ENCODE measurements at places on chromosomes 3 and 15.

GRCh38 chr15:77474310-77474988 is 53.8 kb downstream of the HMG20A start:
- DNase-seq = no peak

- no peak for DNase-seq
Observed at GRCh38 chr3:149058602-149059001, 27.7 kb downstream of the HLTF start.

GRCh38 chr3:191327526-191327925 is 1.7 kb upstream of the CCDC50 start:
- no peak for DNase-seq

- DNase-seq = no peak
Observed at GRCh38 chr3:136891934-136892855, 30.2 kb downstream of the NCK1 start.

GRCh38 chr3:140068494-140069017 is 133.6 kb downstream of the CLSTN2 start:
- no peak for DNase-seq

DNA sequence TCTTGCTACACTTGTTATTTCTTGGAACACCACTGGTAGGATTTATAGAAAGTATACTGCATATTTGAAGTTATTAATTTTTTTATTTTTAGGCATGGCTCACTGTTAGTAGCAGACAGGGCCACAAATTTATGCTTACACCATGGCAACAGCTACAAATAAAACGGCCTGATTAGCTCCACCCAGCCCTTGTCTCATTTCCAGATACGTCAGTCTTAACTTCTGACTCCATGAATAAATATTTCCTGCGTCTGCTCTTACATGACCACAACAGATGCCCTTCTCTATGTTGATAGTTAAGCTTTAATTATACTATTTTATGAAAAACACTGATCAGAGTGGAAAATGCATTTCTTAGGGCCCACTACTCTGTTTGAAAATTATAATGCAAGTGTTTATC is 62.3 kb upstream of the CPOX start:
- DNase-seq = no peak

- DNase-seq = no peak
Observed at GRCh38 chr15:62958528-62959363, 83.8 kb upstream of the TPM1 start.

- no peak for DNase-seq
Observed at GRCh38 chr3:194105292-194105691, 30.7 kb upstream of the HES1 start.

DNA sequence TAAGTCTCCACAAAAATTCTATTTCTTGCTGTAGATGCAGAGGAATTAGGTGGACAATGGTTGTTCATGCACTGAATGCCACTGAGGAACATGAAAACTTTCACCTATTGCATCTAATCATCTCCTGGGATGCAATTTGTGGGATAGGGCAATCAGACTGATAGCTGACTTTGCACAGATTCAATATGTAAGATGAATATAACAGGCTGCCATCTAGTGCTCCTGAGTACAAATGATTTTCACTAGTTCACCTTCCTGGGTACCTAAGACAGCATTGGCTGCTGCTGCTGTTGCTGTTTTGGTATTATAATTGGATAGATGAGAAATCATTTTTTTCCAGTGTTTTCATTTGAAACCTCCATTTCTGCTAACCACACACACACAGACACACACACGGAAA is 19.7 kb downstream of the TIMMDC1 start:
- no peak for DNase-seq

DNA sequence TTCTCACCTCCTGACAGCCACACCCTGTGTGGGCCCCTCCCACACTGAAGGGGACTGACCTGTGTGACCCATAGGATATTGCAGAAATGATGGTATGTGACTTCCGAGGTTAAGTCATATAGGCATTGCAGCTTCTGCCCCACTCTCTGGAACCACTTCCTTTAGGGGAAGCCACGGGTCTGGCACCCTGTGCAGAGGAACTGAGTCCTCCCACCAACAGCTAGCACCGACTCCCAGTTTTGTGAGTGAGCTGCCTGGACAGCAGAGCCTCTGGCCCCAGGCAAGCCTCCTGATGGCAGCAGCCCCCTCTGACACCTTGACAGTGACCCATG is 24.6 kb upstream of the SLC6A6 start:
- peak; percentile 28 for DNase-seq

DNA sequence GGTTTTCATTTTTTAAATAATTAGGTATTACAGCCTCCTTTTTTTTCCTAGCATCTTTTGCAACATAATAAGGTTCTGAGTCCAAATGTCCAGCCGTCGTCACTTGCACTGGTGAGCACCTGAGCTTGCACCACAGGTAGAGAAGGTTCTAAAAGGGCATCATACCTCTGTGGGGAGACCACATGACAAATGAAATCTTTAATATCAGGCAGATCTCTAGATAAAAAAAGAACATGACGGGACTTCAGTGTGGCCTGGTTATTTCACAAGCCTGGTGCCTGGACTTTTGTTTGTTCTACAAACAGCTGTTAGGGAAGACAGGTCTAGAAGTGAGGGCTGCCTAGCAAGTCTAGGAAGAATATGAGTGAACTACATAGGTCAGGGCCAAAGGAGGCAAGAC is 3.6 kb downstream of the ZBED2 start:
- DNase-seq = no peak

GRCh38 chr3:159763011-159763601 is 225.5 kb upstream of the IL12A start:
- DNase-seq = peak; percentile 42

GRCh38 chr15:97691799-97692198 is 268.7 kb upstream of the ARRDC4 start:
- DNase-seq = no peak

- no peak for DNase-seq
Observed at GRCh38 chr15:91919014-91919534, 65.6 kb downstream of the SLCO3A1 start.

GRCh38 chr3:65039754-65040210 is 352.0 kb upstream of the ADAMTS9 start:
- no peak for DNase-seq

DNA sequence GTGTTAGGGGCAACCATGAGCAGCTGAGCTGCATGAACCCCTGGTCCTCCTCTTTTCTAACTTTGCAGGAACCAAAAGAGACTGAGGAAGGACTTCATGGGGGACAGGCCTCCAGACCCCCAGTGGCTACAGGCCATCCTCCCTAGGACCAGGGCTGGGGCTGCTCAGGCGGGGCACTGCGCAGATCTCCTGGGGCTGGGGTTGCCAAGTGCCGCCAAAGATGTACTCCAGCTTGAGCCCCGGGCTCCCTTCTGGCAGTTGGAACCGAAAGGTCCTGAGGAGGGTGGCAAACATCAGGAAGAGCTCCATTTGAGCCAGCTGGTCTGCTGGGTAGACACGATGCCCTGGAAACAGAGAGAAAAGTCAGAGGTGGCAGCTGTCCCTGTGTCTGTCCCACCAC is 11.1 kb upstream of the PARL start:
- no peak for DNase-seq

DNA sequence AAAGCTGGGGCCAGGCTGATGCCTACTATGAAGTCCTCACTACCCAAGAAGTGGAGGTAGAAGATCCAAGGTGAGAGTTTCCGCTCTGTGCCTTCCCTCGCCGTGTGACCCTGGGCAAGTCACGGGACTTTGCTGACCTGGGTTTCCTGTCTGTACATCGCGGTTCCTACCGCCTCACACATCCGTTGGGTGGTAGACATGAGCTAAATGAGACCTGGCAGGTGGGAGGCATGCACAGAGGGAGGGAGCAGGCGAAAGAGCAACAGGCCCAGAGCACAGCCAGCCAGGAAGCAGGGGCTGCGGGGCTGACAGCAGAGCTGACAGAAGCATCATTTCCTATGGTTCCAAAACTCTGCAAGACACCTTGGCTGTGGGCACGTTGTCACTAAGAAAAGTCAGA is 157.3 kb upstream of the BHLHE40 start:
- peak; percentile 88 for DNase-seq

GRCh38 chr3:103170651-103171050 is 735.8 kb downstream of the ZPLD1 start:
- DNase-seq = no peak

GRCh38 chr3:157754451-157754850 is 251.2 kb upstream of the VEPH1 start:
- DNase-seq = no peak

- no peak for DNase-seq
Observed at GRCh38 chr3:125622381-125622791, 27.1 kb upstream of the OSBPL11 start.

GRCh38 chr15:55588070-55588814 is at the start of gene PYGO1:
Gene PYGO1, minus strand, starts transcription at chr15:55588345. Its CDS starts 462 bp downstream, at chr15:55587883.
- DNase-seq = peak; percentile 46

GRCh38 chr15:37133602-37134001 is 33.3 kb upstream of the MEIS2 start:
- DNase-seq = no peak

DNA sequence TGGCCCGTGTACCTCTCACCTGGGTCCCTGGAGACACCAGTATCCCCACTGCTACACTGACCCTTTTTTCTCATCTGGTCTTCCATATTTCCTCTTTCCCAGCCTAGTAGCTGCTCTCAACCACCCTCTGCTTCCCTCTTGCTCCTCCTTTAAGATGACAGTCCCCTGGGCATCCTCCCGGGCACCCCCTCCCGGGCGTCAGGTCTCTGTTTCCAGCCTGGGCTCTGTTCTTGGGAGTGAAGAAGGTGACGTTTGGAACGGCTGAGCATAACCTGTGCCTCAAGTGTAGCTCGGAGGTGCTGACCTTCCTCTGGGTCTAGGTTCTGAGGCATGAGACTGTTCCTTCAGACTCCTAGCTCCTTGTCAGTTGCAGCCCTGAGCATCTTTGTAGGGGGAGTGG is 101.2 kb downstream of the VGLL4 start:
- DNase-seq = no peak

GRCh38 chr3:73783811-73784210 is 159.1 kb upstream of the PDZRN3 start:
- no peak for DNase-seq

Measured in activated naive CD8-positive, alpha-beta T cell treated with anti-CD3 and anti-CD28 coated beads for 36 hours (primary cell).